ENCODE measurements at places on chromosomes 7 and 10.

DNA sequence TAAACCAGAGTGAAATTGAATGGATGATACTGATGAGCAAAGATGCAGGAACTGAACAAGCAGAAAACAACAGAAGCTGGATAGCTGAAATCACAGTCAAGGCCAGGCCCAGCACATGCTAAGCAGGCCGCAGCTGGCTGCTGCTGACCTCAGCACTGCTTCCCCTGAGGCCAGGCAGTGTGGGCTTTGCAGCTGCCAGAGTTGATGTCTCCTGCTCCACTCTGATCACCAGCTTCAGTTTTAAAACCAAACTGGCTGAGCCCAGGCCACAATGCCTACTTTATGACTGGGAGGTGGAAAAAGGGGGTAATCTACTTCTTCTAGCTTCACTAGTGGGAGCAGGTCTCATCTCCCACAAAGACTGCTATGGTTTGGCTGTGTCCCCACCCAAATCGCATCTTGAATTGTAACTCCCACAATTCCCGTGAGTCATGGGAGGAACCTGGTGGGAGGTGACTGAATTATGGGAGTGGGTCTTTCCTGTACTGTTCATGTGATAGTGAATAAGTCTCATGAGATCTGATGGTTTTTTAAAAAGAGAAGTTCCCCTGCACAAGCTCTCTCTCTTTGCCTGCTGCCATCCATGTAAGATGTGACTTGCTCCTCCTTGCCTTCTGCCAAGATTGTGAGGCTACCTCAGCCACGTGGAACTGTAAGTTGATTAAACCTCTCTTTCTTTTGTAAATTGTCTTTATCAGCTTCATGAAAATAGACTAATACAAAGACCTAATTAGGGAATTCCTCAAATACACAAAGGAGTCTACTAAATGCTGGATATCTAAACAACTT, 136.4 kb upstream of the ITGB1 start:
- no peak for DNase-seq
- no peaks in the 10 kb centered on the region for H3K4me1 ChIP-seq
- peaks cover 3% of the 10 kb centered on the region for H3K36me3 ChIP-seq
- no peak overlapping the region for H3K4me3 ChIP-seq
- H3K27ac ChIP-seq, result no peak overlapping the region

GRCh38 chr10:23081891-23082290, 13.5 kb upstream of the MSRB2 start:
- no peak overlapping the region for H3K4me3 ChIP-seq
- no peaks in the 10 kb centered on the region for H3K27me3 ChIP-seq
- H3K4me1 ChIP-seq, result peaks cover 7% of the 10 kb centered on the region
- DNase-seq, result no peak

DNA sequence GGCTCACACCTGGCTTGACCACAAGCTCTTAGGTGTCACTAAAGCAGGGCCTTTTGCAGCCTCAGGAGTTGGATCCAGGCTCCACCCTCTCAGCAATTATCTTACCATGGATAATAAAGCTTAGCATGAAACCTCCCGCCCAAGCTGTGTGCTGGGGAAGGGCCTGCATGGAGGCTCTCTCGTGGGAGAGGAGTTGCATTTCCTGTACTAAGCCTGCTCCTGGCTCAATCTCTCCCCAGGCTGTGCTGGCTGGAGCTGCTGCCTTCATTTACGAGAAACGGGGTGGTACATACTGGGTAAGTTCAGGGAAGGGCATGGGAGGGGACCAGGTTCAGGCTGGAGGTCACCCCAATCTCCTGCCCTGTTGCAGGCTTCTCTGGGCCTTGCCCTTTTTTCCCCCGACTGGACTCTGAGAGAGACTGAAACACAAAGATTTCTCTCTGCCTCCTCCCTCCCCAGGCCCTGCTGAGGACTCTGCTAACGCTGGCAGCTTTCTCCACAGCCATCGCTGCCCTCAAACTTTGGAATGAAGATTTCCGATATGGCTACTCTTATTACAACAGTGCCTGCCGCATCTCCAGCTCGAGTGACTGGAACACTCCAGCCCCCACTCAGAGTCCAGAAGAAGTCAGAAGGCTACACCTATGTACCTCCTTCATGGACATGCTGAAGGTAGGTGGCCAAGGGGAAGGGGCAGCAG, 2.7 kb downstream of the TMEM176A start:
- no peak for DNase-seq
- no peak overlapping the region for H3K27ac ChIP-seq
- peaks cover 6% of the 10 kb centered on the region for H3K4me1 ChIP-seq
- peaks cover 46% of the 10 kb centered on the region for H3K27me3 ChIP-seq
- no peak overlapping the region for H3K4me3 ChIP-seq
- H3K36me3 ChIP-seq, result peaks cover 7% of the 10 kb centered on the region

DNA sequence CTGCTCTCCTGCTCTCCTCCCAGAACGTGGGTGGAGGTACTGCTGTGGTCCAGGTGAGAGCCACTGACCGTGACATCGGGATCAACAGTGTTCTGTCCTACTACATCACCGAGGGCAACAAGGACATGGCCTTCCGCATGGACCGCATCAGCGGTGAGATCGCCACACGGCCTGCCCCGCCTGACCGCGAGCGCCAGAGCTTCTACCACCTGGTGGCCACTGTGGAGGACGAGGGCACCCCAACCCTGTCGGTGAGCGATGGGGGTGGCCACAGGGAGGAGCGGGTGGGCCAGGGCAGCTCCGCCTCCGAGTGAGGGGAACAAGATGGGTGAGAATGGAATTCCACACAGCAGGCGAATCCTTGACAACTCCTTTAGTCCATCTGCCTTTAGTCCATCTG, 22.1 kb upstream of the C10orf105 start:
- no peak for DNase-seq
- no peaks in the 10 kb centered on the region for H3K27me3 ChIP-seq
- peaks cover 7% of the 10 kb centered on the region for H3K4me1 ChIP-seq
- H3K4me3 ChIP-seq, result no peak overlapping the region
- H3K27ac ChIP-seq, result no peak overlapping the region

- no peaks in the 10 kb centered on the region for H3K36me3 ChIP-seq
- no peak overlapping the region for H3K4me3 ChIP-seq
- H3K4me1 ChIP-seq, result peaks cover 2% of the 10 kb centered on the region
- H3K27ac ChIP-seq, result no peak overlapping the region
- H3K27me3 ChIP-seq, result peaks cover 5% of the 10 kb centered on the region
Observed at GRCh38 chr7:134532180-134532953, 5.0 kb downstream of the AKR1B10 start.
